HT1080 (cell line): ENCODE measurements at places on chromosomes 3 and 15. TPM values are rescaled to one million over a fixed set of nuclear protein-coding genes. Genes with fewer than 3 reads are reported as not detected.

GRCh38 chr15:46354443-46354842 is 719.6 kb downstream of the SQOR start:
- no peak for DNase-seq

GRCh38 chr3:105809208-105809888 is 59.5 kb downstream of the CBLB start:
- no peak for DNase-seq

GRCh38 chr3:76554707-76555106 is 485.2 kb upstream of the ROBO2 start:
- DNase-seq: no peak

Gene ANKUB1
- total RNA-seq: not detected in 2 replicates

DNA sequence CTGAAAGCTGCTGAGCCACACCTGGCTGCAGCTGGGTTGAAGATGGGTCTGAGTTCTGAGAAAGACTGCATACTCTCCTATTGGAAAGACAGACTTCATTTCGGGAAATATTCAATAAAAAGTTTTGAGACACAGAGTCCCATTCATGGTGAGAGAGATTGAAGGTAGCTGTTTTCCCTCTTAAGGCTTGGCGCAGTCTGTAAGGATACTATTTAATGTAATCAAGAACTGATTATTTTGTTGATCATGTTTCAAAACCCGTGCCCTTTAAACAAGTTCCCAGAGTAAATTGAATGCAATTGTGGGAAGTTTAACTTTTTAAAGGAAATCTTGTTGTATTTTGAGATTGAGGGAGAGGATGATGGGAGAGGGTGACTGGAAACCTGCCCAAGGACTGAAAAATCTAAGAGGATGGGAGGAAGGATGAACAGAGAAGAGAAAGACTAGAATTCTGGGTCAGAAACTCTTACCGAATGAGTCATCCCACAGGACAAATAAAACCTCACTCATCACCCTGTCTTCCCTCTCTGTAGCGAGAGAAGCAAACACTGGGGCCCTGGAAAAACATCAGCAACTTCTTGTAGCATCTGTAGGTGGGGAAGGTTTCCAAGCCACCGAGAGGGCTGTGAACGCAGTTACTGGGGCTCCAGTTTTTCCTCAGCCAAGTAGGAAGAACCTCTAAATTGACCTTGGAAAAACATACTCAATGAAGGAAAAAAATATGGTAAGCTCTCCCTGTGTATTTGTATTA is 193.2 kb upstream of the TPRG1 start:
- DNase-seq: peak; percentile 84

Gene GMNC
- total RNA-seq: not detected in 2 replicates

Gene MINAR1
- 0.23 TPM in 2 replicates for total RNA-seq

Gene SOX14
- not detected in 2 replicates for total RNA-seq
